ENCODE measurements at places on chromosomes 4 and X.

- no peak for DNase-seq
Measured at GRCh38 chrX:104670051-104670450, 104.1 kb downstream of the IL1RAPL2 start.

DNA sequence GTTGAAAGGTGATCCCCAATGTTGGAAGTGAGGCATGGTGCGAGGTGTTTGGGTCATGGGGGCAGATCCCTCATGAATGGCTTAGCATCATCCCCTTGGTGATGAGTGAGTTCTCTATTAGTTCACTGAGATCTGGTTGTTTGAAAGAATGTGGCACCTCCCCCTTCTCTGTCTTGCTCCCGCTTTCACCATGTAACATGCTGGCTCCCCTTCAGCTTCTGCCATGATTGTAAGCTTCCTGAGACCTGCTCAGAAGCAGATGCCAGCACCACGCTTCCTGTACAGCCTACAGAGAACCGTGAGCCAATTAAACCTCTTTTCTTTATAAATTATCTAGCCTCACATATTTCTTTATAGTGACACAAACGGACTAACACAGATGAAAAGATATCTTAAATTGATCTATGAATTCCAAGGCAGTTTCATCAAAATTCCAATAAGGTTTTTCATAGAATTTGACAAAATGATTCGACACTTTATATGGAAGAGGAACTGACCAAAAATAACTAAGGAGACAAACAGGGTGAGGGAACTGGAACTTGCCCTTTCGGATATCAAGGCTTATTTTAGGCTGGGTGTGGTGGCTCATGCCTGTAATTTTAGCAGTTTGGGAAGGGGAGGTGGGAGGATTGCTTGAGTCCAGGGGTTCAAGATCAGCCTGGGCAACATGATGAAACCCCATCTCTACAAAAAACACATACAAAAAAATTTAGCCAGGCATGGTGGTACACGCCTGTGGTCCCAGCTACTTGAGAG is 56.9 kb upstream of the OGT start:
- DNase-seq = no peak

DNA sequence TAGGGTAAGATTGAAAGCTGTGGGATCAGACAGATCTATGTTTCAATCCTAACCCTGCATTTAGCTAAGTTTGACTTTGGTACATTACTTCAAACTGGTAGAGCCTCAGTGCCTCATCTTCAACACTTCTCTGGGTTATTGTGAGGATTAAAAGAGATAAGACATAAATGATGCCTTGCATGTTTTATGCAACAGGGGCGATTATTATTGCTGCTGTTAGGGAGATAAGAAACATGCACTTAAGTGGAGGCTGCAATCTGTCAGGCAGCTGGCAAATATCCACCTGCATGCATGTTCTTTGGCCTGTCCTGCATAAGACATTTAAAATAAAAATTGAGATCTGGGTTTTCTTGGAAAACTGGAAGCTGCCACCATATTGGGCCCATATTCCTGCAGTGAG is 24.6 kb downstream of the UNC5C start:
- DNase-seq = peak; percentile 44

DNA sequence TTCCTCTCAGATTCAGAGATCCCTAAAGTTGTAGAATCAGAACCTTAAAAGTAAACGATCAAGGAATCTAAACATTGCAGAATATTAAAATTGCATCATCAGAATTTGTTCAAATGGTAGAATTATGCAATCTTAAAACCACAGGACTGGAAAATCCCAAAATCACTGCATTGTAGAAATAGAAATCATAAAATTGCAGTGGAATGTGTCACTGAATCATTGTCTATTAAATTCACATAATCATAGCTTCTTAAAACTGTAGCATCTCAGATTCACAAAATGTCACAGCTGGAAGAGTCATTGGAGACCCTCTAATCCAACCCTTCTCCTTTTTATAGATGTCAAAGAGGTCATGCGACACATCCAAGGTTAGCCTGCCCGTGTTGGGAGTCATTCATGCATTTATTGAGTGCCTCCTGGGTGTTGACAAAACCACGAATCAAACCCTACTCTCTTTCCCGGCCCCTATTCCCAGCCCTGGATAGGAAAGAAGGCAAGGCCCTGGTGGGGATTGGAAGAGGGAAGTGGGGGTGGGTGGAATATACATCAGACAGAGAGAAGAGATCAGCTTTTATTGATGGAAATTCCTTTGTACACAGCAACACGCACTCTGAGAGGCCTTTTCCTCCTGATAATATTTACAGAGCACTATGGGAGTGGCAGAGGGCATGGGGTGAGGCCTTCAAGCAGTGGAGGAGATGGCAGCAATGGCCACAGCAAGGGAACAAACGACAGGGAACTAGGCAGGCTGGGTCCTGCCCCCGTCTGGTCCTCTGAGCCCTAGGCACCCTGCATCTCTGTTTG is 15.4 kb downstream of the IQSEC2 start:
- DNase-seq = peak; percentile 17

DNA sequence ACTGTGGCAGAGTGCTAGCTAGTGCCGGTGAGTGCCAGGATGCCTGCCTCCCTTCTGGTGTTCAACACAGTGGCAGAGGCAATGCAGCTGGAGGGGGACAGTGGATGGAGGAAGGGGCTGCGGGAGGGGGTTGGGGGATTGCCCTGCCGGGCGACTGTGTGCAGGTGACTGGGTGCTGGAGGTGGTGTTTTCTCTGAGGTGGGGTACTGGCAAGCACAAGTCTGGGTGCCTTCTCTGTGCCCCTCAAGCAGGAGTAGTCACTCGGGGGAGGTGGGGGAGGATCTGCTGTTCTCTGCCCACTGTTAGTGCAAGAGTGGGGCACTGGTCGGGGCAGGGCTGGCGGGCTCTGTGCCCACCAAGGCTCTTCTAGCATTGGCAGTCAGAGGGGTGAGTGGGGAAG is 10.3 kb upstream of the P2RY10 start:
- DNase-seq = no peak

GRCh38 chr4:79993476-79993875 is 79.6 kb downstream of the ANTXR2 start:
- DNase-seq = no peak

- no peak for DNase-seq
Measured at GRCh38 chrX:132664273-132664672, 175.4 kb upstream of the MBNL3 start.

- peak; percentile 30 for DNase-seq
Measured at GRCh38 chr4:112860830-112861690, 188.4 kb upstream of the ANK2 start.

- DNase-seq = no peak
Measured at GRCh38 chr4:38482696-38483095, 181.3 kb upstream of the KLF3 start.

Measured in eye (tissue), 1 donor.